Non-pigmented ciliary epithelial cell (primary cell): ENCODE measurements at places on chromosomes 1 and 21.

GRCh38 chr21:16913010-16913409 lies 599.8 kb upstream of the CXADR start:
- DNase-seq = no peak

DNA sequence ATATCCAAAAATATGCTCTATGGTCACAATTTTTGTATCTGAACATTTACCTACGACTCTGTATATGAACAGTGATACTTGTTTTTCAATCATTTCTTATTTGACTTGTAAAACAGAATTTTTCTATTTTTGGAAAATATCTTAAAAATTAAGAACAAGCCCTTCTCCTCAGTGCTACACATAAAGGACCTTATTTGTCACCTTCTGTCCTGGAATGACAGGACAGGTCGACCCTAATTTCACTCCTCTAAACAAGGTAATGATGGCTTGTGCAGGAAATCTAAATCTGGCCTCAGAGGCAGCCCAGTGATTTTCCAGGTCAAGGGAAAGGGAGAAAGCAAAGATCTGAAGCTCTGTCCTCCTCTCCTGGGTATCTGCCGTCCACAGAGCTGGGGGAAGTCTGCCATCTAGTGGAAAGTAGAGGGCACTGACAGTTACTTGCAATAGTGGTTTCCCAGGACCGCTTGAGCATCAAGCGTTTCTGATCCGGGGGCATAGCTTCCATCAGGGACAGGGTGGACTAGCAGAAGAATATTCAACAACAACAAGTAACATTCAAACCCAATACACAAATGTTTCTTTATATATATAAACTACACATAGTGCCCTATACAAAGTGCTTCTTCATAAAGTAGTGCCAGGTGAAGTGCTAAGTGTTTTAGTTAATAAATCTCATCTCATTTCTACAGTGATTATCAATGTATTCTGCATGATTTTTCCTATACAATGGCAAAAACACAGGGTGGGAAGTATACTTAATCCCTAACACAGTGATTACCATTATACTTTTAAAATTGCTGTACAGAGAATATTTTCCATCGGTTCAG lies 74.6 kb downstream of the SLC25A24 start:
- peak; percentile 45 for DNase-seq

- no peak for DNase-seq
Measured at GRCh38 chr1:204301171-204301957, 58.4 kb downstream of the PLEKHA6 start.

GRCh38 chr1:156795787-156796186 lies 20.9 kb downstream of the SH2D2A start:
- no peak for DNase-seq

GRCh38 chr1:113178106-113178505 lies 105.1 kb downstream of the LRIG2 start:
- no peak for DNase-seq

GRCh38 chr1:230337266-230337665 lies 88.9 kb downstream of the PGBD5 start:
- no peak for DNase-seq

DNA sequence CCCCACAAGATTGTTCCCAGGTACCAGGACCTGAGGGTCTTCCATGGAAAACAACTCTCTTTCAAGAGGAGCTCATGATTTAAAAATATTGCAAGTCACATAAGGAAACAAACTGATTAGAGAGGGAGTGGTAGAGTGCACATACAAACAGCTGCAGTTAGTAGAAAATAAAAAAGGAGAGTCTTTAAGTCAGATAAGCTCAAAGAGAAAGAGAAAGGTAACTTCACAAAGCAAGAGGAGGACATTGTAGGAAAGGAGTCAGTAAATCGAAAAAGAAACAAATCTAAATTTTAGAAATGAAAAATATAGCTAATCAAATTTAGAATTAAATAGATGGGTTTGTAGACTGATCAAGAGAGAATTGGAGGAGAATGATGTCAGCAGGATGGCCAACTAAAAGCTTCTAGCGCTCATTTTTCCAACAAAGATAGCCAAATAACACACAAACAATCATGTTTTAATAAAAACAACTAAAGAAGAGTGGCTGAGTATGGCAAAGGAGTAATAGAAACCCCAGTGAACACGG lies 86.1 kb upstream of the CD53 start:
- DNase-seq = no peak

GRCh38 chr21:44682580-44683151 lies 703 bp upstream of the KRTAP12-1 start:
- DNase-seq = no peak

- no peak for DNase-seq
Measured at GRCh38 chr1:175920381-175920780, 177.0 kb upstream of the TNR start.

DNA sequence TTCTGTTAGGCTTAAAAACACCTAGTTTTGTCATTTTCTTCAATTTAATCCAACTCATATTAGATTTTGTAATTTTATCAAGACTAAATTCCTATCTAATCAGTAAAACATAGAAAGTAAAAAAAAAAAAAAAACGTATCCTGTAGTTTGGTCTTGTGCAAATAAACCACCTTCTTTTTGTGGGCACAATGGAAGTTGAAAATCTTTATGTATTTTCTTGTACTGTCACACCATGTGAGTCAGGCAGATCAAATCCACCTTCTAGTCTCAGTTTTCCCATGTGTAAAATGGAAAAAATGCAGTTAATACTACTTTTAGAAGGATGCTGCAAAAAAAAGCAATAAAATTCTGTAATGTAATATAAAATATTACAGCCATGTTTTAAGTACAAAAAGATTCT lies 129.8 kb downstream of the CYYR1 start:
- DNase-seq = no peak

- DNase-seq = no peak
Measured at GRCh38 chr1:231683439-231684165, 57.0 kb downstream of the DISC1 start.

DNA sequence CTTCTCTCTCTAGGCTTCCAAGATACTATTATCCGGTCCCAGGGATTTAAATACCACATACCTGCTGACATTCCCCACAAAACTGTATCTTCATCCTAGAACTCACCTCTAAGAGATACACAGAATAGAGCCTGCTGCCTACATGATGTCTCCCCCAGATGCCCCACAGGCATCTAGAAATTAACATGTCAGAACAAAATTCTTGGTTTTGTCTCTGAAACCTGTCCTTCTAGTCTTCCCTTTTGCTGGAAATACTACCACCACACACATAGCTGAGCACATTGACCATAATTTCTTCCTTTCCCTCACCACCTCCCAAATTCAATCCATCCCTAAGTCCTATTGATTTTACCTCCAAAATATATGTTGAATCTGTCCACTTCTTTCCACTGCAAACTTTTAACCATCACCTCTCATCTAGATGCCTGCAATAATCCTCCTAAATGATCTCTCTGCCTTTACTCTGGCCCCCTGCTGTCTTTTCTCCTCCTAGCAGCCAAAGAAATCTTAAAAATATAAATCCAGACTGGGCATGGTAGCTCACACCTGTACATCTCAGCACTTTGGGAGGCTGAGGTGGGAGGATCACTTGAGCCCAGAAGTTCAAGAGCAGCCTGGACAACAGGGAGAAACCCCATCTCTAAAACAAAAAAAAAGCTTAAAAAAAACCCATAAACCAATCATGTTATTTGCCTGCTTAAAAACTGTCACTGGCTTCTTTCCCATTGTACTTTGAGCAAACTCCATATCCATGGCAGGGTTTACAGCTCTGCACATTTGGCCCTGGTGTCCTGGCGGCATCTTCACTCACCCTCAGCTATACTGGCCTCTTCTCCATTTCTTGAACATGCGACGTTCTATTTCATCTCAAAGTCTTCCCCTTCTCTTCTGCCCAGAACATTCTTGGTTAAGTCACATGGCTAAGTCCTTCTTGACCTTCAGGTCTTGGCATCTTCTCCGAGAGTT lies 6.2 kb upstream of the FAM76A start:
- no peak for DNase-seq

DNA sequence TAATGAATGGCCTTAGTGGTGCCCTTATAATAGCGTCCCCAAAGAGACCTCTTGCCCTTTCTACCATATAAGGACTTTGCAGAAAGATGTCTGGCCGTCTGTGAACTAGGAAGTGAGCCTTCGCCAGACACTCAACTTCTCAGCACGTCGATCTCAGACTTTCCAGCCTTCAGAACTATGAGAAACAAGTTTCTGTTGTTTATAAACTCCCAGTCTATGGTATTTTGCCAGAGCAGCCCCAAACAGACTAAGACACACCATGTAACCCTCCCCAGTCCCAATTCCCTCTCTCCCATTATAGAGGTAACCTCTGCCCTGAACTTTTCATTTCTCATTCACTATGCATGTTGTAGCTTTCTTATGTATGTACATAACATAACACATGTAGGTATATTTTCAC lies 55.7 kb downstream of the NID1 start:
- DNase-seq = no peak

DNA sequence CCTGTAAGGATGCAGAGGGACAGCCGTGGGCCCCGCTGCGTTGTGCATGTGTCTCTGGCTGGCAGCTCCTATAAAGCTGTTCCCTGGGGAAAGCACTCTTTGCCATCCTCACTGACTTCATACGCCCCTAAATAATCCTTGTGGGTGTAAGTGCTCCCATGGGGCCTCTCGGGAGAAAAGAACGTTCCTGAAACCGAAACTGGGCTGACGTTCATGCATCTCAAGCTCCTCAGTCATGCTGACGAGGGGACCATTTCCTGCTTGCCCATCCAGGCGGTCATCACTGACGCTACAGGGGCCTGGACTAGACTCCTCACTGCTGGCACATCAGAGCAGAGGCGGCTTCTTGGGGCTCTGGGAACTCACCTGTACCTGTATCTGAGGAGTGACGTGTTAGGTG lies 73.1 kb upstream of the USP24 start:
- no peak for DNase-seq

DNA sequence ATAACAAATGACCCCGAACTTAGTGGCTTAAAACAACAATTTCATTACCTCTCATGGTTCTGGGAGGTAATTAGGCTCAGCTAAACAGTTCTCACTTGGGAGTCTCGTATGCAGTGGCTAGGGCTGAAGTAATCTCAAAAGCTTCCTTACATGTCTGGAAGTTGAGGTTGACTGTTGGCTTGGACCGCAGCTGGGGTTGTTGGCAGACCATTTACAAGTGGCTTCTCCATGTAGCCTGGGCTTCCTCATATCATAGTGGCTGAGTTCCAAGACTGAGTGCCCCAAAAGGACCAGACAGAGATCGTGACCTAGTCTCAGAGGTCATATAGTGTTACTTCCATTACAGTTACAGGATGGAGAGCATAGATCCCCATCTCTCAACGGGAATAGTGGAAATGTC lies 2.4 kb upstream of the POGZ start:
- no peak for DNase-seq

DNA sequence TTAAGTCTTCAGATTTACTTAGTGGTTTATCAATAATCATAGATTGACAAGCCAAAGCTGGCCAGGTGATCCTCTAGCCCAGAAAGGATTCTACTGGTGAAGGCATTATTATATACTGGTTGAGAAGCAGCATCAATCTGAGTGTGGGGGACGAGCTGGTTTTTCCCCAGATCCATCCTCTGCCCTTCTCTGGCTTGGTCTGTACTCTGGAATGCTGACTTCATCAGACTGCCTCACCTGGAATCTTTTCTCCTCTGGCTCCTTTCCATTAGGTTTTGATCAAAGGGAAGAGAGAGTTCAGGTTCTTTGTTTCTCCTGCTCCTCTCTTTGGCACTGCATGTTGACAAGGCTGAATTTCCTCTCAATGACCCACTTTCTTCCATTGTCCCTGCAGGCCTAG lies 93.9 kb downstream of the KCTD3 start:
- no peak for DNase-seq

GRCh38 chr1:212401838-212402582 lies 12.7 kb downstream of the PACC1 start:
- peak; percentile 19 for DNase-seq

GRCh38 chr1:243917863-243918565 lies 68.0 kb upstream of the AKT3 start:
- no peak for DNase-seq

DNA sequence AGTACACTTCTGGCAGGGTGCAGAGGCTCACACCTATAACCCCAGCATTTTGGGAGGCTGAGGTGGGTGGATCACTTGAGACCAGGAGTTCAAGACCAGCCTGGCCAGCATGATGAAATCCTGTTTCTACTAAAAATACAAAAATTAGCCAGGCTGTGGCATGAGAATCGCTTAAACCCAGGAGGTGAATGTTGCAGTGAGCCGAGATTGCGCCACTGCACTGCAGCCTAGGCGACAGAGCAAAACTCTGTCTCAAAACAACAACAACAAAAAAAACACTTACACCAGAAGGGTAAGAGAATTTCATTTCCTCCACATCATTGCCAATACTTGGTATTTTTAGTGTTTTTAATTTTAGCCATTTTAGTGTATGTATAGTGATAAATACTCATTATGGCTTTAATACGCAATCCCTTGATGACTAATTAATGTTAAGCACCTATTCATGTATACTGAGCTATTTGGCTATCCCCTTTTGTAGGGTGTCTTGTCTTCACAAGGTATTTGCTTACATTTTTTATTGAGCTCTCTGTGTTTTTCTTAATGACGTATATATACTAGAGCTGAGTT lies 77.1 kb upstream of the TNR start:
- no peak for DNase-seq

DNA sequence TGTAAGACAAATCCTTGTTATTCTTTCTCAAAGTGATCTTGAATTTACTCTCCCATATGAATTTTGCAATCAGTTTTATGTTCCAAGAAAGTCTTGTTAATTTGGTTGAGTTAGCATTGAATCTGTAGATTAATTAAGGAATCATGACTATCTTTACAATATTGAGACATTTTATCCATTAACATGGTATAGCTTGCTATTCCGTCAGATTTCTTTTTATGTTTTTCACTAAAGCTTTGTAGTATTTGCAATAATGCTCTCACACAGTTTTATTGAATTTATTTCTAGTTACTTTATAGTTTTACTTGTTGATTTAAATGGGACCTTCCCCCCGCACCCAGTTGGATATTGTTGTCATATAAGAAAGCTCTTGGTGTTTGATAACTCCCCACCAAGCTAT lies 5.8 kb upstream of the EDARADD start:
- DNase-seq = no peak

DNA sequence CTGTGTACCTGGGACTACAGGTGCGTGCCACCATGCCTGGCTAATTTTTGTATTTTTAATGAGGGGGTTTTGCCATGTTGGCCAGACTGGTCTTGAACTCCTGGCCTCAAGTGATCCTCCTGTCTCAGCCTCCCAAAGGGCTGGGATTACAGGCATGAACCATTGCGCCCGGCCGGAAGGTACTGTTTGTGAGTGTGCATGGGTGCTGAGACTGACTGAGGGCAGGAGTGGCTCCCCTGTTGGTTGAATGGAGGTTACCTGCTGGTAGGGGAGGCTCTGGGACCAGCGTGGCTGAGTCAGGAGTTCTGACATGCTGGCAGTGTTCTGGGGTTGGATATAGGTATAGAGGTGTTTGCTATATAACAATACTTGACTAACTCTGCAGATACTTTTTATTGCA lies 10.4 kb downstream of the PRMT2 start:
- DNase-seq = no peak

DNA sequence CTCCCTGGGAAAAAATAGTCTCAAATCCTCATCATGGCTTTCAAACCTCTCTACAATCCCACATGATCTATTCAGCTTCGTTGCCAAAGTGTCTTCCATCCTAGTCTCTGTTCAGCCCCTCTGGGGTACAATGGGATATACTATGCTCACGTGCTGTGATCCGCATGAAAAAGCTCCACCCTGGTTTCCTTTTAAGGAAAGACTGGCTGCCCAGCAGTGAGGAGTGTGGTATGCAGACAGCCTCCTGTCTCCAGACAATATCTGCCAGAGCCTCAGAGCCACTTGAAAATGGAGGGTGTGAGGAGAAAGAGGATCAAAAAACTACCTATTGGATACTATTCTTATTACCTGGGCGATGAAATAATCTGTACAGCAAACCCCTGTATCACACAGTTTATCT lies 194.5 kb downstream of the LHX8 start:
- no peak for DNase-seq
